ENCODE measurements at places on chromosomes 6 and 20. TPM values are rescaled to one million over a fixed set of nuclear protein-coding genes. Genes with fewer than 3 reads are reported as not detected.

ADGRF5 gene
- 0.20 TPM for total RNA-seq

TRIM40 gene
- not detected for total RNA-seq

DNA sequence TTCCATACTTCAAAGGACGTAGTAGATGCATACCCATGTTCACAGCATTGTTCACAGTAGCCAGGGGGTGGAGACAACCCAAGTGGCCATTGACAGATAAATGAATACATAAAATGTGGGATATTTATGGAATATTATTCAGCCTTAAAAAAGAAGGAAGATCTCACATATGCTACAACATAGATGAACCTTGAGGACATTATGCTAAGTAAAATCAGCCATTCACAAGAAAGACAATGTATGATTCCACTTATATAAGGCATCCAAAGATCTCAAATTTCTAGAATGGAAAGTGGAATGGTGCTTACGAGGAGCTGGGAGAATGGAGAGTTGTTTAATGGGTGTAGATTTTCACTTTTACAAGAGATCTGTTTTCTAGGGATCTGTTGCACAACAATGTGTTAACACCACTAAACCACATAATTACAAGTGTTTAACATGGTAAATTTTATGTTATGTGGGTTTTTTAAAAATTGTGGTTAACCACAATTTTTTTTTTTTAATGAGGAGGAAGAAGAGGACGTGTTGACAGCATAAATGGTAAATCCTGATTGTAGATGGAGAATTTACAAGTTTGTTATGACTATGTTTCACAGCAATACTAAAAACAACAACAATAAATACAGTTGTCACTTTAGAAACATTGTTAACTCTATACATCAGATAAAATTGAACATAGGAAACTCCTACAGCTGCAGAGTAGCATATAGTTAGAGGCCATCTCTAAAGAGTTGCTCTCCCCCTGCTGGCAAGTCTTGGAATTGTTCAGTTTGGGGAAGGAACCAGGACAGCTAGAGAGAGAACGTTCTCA, 41.6 kb downstream of the CCN2 start:
- DNase-seq: peak; percentile 72

- peak; percentile 18 for DNase-seq
Observed at GRCh38 chr6:135675026-135675425, 176.5 kb upstream of the PDE7B start.

GRCh38 chr6:16089232-16090062, 39.4 kb upstream of the MYLIP start:
- DNase-seq: no peak
